ENCODE measurements at places on chromosomes 3 and 15.
A peak's percentile ranks its signal among the peaks of the same experiment; 100 is the strongest.

- no peak for DNase-seq
These were observed 965.9 kb upstream of the ROBO1 start for GRCh38 chr3:80733522-80734176.

DNA sequence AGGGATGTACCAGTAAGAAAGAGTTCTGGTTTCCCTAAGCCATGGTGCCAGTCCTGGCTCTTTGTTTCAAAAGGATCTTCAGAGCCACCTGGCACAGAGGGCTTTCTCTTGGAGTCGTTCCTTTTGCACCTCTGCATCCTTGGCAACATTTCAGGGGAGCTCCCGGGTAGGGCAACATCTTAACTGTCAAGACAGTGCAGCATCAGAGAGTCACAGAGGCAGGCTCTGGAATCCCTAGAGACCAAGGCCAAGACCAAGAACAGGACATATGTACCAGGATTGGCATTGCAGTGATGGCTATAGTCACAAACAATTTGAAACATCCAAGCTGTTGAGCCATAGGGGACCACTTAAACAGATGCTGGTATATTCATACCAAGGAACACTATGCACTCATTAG, 129.4 kb upstream of the ADPGK start:
- no peak for DNase-seq

GRCh38 chr15:79595995-79596622, 164.0 kb downstream of the MINAR1 start:
- DNase-seq: peak; percentile 93

GRCh38 chr15:80789796-80790195, 10.6 kb downstream of the CEMIP start:
- DNase-seq: no peak

DNA sequence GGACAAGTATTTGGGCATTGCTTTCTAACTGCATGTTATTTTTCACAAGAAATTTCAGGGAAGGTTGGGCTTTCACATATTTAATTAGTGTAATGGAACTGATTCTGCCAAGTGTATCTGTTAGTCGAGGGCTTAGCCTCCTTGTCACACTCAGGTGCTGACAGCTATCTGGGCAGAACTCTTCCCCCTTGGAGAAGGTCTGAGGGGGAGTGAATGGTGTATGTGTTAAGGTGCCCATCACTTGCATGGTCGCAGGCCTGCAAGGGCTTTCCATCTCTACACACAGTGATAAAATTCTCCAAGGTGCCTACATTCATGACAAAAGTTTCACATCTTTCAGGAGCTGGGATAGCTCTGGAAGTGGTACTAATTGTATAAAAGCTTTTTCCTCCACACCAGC, 97.6 kb upstream of the ICE2 start:
- DNase-seq: no peak

DNA sequence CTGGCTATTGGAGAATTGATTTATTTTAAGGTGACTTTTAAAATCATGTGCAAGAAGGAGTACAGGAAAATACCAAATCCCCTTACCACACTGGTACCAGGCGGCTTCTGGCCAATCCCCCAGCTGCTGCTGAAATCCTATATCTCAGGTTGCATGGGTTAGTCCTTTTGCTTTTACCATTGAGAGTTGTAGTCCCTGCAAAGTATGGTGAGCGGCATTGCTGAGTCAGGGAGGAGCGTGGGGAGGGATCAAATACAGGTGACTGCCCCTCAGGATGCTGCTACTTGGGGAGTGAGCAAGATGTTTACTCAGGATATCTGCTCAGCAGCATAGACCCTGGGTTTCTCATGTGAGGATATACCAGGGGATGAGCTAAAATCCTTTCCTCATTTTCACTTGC, 131.9 kb upstream of the STAC start:
- no peak for DNase-seq

DNA sequence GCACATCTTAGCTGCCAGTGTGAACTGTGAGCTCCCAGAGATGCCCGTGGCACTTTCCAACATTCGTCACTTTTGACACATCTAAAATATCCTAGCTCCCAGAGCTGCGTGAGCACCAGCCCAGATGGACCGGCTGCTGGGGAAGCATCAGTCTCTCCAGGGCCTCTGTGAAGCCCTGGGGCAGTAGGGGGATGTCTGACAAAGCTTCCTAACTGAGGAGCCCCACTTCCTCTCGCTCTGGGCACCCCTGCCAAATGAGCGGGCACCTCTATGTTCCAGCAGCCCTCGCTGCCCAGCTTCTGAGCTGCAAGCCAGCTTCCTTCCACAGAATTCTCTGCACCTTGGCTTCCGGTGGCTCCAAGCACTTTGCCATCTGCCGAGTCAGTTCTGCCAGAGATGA, 91.1 kb downstream of the LIPC start:
- no peak for DNase-seq

- no peak for DNase-seq
These were observed 164.4 kb downstream of the GHSR start for GRCh38 chr3:172283841-172284357.

- no peak for DNase-seq
These were observed 32.7 kb downstream of the GNB4 start for GRCh38 chr3:179418610-179419009.

DNA sequence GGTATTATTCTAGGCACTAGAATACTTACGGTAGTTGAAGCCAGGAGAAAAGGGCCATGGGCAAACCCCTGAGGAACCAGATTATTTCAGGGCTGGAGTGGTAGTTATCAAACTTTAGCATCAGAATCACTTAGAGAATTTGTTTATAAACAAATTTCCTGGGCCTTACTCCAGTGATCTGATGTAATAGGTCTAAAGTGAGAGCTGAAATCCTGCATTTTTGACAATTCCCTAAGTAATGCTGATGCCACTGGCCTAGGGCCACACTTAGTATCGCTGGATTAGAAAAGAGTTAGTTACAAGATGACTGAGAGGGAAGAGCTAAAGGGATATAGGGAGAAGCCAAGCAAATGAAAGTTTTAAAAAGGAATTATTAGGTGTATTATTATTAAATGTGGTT, 412.5 kb upstream of the THRB start:
- no peak for DNase-seq

GRCh38 chr15:27956285-27956684, 142.8 kb downstream of the OCA2 start:
- no peak for DNase-seq

- DNase-seq: peak; percentile 66
These were observed 22.0 kb upstream of the MUC20 start for GRCh38 chr3:195698647-195699387.

DNA sequence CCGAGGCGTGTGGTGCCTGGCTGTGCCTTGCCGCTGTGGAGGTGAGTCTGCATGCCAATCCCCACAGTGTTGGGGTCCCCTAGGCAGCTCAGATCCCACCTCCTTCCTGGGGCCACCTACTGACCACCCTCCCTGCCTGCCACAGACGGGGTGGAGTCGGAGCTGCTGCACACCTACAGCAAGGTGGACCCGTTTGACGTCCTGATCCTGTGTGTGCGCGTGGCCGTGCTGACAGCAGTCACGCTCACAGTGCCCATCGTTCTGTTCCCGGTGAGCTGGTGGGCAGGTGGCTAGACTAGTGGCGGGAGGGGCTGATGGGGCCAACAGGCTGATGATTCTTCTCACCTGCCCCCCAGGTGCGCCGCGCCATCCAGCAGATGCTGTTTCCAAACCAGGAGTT, 13.4 kb downstream of the SLC38A3 start:
- DNase-seq: no peak

GRCh38 chr3:38533285-38533976, 37.3 kb downstream of the EXOG start:
- no peak for DNase-seq

DNA sequence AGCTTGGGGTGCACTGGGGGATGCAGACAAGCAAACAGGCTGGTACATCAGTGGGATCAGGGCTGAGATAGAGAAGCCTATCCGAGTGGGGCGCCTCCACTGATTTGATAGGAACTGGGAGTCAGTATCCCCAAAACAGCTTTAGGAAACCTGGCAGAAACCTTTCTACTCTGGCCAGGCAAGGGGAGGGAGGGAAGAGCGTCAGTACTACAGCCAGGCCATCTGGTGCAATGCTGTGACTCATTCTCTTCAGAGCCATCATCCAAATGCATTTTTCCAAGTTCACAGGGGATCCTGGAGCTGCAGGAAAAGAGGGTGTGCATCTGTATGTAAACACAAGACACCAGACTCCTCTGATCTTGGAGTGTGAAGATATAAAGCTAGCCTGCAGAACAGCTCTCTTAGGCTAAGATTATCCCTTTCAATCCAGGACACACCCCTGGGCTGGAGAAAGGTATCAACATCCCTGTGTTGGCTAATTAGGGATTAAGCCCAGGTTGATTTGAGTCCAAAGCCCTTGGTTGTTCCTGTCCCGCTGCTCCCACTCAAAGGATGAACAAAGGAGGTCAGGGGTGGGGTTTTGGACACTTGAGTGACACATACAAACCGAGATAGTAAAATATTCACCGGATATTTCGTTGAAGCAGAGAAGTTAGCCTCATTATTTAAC, 9.3 kb downstream of the GALNT15 start:
- DNase-seq: no peak

DNA sequence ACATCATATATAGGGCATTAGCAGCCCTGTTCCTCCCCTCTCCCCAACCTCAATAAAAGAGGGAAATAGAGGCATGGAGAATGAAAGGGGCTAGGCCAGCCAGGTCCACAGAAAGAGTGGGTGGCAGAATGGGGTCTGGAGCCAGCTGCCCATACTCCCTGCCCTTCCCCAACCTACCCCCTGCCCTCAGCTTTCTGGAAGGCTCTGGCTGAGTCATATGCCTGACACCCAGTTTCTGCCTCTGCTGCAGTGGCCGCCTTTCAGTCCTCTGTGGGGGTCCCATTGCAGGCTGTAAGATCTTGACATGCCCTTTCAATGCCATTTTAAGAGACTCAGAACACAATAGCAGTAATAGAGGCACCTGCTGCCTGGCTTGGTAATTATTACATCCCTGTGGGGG, 95.7 kb downstream of the LINGO1 start:
- no peak for DNase-seq

GRCh38 chr3:2656806-2657777, 453.1 kb downstream of the IL5RA start:
- no peak for DNase-seq

- DNase-seq: no peak
These were observed 726.6 kb upstream of the NAALADL2 start for GRCh38 chr3:174132421-174133042.

DNA sequence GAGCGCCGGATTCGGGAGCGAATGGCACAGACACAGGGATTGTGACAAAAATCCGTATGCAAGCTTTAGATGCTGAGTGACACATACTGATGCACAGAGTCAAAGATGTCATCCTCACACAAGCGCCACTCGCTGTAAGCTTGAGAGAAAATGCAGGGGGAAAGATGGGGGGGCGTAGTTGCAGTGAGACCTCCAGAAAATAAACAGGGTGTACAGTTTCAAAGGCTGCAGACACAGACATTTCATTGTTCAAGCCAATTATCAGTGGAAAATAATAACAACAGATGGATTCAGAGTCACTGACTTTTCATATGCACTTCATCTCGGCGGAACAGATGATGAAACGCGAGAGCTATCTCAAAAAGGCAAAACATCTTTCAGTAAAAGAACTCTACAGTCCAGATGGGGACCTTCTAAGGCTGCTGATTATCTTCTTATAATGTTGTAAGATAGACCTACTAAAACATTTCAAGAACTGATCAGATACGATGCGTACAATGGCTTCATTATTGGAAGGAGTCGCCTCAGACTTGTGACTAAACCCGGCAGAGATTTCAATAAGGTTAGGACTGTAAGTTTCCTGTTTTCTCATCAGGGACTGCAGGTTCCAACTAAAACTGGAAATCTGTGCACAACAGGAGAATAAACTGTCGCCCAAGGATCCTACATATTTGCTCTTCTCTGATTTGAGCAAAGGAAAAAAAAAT, 275.4 kb downstream of the FOXP1 start:
- no peak for DNase-seq

DNA sequence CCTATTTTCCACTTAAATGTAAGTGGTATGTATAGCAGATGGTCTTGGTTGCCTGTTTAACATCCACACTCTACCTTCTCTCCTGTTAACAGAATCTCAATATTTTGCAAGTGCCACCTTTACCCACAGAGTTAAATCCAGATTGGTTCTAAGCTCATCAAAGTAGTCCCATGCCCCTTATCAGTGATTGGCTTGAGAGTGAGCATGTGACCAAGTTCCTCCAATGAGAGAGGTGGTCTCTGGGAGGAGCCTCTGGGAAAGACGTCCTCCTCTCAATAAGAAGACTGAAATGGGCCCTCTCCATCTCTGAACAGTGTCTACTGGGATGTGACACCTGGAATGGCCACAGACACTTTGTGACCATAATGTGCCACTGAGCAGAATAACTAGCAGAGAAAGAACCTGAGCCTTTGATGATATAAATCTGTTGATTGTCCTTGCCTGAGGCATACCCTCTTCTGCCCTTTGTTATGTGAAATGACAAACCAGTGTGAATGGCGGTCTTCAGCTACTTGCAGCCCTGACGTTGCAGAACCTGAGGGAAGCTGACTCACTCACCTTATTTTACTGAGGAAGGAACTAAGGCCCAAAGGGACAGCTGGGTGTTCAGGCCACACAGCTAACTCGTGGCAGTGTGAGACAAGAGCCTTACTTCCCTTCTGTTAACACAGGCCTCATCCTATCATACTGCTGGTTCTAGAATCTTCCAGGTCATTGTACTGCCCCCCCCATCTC, 42.4 kb upstream of the LARS2 start:
- DNase-seq: peak; percentile 38

GRCh38 chr3:4107430-4107829, 195.7 kb upstream of the SETMAR start:
- DNase-seq: no peak

DNA sequence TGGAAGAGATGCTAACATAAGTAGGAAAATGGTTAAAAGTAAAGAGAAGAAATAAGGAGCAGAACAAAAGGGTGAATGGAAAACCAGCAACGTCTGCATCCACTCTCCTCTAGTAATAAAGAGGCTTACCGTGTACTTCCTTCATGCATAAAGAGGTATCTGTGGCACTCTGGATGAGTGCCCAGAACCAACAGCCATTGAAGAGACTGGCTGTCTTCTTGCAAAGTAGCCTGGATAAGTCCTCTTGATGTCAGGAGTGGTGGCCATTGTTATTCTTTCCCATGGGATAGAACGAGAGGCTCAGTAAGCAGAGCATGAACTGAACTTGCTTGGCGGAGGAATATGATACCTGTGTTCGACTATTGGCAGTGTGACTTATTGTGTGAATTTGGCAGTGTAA, 186.2 kb upstream of the RASGRP1 start:
- DNase-seq: no peak

DNA sequence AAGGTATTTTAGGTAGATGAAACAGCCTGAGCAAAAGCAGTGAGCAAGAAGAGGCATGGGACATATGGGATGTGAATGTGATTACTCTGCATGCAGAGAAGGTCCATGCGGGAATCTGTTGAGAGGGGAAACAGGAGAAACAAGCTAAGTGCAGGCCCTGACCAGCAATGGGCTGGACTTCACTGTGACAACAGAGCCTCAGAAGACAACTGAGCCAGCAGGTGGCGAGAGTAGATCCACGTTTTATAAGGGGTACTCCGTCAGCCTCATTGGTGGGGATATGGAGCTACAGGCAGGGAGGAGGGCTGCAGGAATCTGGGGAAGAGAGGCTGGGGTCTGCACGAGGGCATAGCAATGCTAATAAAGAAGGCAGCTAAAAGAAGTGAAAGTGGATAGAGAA, 405.9 kb upstream of the LMCD1 start:
- DNase-seq: no peak

Data from NT2/D1 (cell line).